ENCODE measurements at places on chromosomes 12 and 14.

DNA sequence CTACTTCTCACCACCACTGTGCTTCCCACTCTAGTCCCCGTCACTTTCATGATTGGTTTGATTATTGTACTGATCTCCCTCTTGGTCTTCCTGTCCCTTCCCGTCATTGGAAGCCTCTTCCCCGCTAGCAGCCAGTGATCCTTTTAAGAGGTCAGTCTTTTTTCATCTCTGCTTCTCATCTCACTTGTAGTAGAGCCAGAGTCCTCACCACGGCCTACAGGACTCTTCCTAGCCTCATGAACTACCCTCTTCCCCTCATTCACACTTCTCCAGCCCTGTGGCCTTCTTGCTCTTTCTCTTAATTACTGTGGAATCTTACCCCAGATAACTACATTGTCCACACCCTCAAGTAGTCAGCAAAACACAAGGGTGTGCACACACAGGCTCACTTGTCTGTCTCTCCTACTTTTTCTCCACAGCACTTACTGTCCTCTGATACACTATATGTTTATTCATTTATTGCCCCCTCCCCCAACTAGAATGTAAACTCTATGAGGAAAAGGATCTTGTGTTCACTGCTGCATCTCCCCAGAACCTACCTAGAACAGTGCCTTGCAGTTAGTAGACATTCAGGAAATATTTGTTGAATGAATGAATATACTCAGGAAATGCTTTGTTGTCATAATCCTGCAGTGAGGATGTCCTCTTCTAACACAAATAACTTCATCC is 66.3 kb downstream of the CKB start:
- no peak for DNase-seq

GRCh38 chr14:79333198-79333546 is 878.1 kb downstream of the DIO2 start:
- DNase-seq, result no peak

DNA sequence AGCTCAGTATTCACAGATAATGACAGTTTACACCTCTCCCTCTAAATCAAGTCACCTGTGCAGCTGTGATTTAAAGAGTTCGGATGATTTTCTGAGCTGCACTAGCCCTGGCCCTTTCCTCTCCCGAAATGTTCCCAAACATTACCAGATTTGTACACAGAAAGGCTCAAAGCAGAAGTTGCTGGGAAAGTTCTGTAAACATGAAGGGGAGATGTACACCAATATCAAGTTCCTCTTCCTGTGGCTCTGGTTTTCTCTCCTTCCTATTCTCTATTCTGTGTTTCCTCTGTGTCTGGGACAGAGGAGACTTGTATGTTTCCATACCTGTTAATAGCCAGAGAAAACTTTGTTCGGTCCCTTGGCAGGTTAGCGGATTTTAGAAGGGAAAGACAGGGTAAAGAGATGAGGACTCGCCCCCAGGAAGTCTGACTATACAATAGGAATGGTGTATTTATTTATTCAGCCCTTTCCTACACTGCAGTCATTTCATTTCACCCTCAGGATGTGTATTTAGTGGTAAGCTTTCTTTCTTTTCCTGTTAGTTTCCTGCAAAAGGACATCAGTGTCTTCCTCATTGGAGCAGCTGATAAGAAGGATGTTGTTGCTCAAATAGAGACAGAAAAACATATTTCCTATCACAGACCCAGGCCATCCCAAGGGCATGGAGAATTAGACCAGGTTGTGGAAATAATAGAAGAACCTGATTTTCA is 7.6 kb upstream of the NUMB start:
- no peak for DNase-seq

DNA sequence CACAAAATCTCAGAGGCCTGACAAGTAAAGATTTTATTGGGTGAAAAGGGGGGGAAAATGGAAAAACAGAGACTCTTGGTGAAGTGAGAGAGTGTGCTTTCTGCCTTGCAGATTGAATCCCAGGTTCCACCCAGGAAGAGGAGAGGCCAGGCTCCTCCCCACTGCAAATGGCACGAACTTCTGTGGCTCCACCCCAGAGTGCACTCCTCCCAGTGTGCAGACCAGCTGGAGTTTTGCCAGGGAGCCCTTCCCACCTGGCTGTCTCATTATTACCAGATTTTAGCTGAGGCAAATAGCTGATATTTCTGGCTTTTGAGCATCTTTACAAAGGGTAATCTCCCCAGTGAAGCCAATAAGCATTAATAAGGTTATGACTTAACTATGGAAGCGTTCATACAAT is 51.9 kb downstream of the TESPA1 start:
- no peak for DNase-seq

DNA sequence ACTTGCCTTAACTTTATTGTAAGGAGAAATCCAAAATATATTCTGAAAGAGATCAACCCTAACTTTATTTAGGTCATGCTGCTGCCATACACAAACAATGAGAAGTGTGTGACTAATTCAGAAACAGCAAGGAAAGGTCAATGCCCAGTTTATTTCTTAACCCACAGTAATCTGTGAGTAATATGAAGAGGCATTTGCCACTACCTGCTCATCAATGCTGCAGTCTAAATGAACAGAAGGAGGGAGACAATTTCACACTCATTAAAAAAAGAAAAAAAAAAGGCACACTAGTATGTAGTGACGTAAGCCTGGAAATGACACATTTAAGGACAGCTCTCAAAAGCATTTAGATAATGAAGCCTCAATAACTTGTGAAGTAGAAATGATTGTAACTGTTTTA is 90.5 kb upstream of the FOXN3 start:
- DNase-seq, result no peak

DNA sequence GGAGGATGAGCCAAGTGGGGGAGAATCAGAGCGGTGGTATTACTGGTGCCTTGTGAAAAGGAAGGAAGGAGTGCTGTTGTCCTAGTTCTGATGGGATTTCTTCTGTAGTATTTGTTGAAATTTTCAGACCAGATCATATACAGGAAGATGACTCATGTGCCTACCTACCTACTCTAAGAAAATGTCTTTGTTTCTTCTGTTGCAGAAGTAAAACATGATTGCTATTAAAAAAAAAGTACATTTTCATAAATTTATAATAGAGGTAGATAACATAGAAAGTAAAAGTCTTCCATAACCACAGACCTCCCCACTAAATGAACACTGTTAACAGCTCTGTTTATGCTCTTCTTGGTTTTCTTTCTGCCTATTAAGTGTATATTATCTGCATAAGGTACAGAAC is 26.9 kb downstream of the SAMD4A start:
- no peak for DNase-seq

GRCh38 chr12:29578731-29579130 is 81.2 kb upstream of the OVCH1 start:
- DNase-seq, result no peak

DNA sequence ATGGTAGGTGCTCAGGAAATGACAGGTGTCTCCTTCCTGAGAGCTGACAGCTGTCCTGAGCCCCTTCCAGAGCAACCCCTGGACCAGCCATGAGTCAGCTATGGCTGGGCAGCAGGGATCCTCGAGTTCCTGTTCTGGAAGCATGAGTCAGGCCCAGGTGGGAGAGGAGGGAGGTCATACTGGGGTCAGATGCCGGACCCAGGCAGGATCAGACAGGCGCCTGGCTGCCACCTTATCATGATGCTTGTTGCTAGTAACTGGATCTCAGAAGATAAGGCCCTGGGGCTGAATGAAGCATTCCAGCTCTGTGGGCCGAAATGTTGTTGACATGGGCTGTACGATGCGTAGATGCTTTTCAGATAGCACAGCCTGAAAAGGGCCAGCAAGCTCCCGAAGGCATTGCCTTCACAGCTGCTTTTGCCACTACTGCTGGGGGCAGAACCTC is 17.4 kb upstream of the KRT7 start:
- no peak for DNase-seq

GRCh38 chr12:130574402-130574801 is 141.7 kb downstream of the RIMBP2 start:
- DNase-seq, result no peak

DNA sequence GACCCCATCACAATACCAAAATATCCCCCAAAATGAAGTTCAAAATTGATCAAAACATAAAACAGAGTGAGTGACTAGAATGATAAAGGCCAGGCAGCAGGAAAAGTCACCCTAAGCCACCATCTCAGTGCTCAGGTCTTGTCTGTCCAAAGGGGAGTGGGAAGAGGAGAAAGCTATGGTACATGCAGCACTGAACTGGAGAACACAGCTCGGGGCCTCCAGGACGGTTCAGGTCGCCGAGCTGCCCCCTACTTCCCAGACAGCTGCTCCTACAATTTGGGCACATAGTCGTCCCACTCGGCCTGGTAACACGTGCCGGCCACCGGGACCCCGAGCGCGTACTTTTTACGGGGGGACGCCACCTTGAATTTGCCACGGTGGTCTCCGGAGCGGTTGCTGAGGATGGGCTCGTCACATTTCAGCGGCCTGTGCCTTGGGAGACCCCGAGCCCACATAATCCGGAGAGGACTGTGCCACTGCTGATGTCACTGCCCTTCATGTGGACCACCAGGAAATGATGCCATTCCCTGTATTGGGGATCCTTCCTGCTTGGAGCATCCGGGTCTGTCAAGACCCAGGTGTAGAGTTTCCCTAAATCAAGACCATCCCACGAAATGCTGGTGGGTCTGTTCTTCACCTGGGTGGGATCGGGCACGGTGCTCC is 31.6 kb downstream of the AK7 start:
- no peak for DNase-seq

GRCh38 chr12:13061377-13061776 is 17.2 kb downstream of the FAM234B start:
- DNase-seq, result no peak

DNA sequence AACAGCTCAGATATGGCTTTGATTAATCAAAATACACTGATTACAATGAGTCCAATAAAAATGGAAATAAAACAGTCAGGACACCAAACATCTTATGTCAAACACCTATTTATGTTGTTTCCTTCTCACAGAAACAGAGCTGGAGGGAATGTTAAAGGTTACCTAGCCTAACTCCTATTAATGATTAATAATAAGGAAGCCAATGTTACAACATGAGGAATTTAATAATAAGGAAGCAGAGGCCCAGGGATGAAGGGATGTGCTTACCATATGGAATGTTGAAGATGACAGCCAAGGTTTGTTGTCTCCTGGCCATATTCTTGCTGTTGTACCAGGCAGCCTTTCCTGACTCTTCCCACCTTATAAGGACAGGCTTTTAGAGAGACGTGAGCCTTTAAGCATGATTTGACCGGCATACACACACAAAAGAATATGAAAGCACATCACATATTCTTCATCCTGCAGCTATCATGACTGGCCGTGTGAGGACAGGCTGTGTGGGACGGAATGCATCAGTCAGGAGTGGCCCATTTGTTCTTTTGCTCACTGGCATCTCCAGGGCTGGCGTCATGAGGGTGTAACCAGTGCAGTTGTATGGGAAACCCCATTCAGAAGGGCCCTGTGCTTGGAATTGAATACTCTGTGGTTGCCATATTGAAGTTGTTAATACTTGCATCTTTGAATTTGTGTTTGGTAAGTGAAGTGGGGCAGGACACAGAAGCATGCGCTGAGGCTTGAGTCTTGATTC is 3.1 kb upstream of the GPRC5D start:
- no peak for DNase-seq

- DNase-seq, result no peak
Measured at GRCh38 chr14:32303865-32304264, 25.2 kb upstream of the AKAP6 start.

GRCh38 chr14:25626986-25627385 is 577.0 kb upstream of the STXBP6 start:
- no peak for DNase-seq

DNA sequence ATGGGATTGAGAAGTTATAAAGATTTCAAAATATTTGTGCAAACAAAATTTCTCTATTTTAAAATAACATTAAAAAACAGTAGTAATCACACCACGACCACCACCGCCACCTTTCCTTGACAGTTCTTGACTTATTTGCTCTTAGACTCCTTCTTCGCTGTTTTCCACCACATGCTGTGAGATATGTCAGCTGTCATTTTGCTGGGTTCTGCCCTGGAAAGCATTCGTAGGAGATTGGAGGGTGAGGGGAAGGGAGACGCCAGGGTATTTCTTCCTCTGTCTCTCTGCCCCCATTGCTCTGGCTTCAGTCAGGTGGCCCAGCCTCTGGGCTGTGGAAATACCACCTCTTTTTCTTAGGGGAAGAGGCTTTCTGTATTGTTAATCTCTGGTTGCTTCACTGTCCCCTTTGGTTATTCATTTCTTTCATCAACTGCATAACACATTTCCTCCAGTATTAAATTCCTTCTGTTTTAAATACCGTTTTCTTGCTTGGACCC is 186.2 kb downstream of the NEDD1 start:
- DNase-seq, result no peak

GRCh38 chr12:58314610-58315009 is 373.2 kb downstream of the ATP23 start:
- no peak for DNase-seq

GRCh38 chr12:31020385-31021166 is 53.1 kb upstream of the DDX11 start:
- DNase-seq, result no peak

GRCh38 chr12:6631549-6631961 is 4.2 kb downstream of the LPAR5 start:
- no peak for DNase-seq

- DNase-seq, result no peak
Measured at GRCh38 chr14:65223636-65224035, 121.3 kb upstream of the MAX start.

Measured in stimulated activated CD8-positive, alpha-beta memory T cell treated with anti-CD3 and anti-CD28 coated beads, Interleukin-7, amount 100 ng/mL, for 24 hours (primary cell).